ENCODE measurements at places on chromosomes 7 and 10.

DNA sequence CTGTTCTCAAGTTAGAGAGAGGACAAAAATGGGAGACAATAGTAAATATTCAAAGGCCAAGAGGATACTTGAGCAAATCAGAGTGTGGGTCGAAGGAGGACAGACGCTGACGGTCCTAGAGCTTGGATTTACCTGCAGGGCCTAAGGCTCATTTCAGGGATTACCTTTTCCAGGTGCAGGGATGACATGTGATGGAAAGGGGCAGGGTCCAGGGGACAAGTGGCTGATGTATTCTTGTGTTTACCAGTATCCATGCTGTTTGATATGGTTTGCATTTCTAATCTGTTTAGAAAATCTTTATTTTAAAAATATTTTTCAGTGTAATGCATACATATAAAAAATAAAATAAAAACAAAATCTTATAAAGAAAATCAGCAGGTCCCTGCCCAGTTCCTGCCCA, 5.3 kb downstream of the GALNTL5 start:
- no peak for DNase-seq

GRCh38 chr7:23462846-23463245, 7.4 kb downstream of the IGF2BP3 start:
- no peak for DNase-seq

DNA sequence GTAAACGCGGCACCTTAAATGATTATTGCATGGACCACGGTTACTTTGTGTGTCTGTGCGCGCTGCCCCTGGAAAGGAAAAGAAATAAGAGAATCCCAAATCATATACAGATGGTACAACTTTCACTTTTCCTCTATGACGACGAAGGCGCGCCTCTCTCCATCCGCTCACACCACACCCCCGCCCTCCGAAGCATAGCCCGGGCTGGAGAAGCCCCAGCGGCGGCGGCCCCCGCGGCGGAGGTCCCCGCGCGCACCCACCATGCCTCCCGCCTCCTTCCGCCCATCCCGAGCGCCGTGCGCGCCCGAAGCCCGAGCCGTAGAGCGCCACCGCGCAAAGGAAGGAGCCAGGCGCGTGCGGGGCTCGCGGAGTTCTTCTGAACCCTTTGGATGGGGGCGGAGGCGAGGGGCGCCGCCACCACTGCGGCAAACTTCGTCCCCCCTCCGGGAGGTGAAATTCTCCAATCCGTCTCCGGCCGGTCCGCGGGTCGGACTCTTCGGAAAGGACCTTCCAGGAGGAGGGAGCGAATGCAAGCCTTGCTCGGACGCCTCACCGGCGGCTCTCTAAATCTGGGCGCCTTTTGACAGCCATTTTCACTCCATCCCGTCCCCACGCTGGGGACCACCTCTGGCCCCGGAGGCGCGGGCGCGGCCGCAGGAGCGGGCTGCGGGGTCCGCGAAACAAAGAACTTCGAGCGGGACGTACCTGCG, 588 bp downstream of the GLI3 start:
- DNase-seq: peak; percentile 79

DNA sequence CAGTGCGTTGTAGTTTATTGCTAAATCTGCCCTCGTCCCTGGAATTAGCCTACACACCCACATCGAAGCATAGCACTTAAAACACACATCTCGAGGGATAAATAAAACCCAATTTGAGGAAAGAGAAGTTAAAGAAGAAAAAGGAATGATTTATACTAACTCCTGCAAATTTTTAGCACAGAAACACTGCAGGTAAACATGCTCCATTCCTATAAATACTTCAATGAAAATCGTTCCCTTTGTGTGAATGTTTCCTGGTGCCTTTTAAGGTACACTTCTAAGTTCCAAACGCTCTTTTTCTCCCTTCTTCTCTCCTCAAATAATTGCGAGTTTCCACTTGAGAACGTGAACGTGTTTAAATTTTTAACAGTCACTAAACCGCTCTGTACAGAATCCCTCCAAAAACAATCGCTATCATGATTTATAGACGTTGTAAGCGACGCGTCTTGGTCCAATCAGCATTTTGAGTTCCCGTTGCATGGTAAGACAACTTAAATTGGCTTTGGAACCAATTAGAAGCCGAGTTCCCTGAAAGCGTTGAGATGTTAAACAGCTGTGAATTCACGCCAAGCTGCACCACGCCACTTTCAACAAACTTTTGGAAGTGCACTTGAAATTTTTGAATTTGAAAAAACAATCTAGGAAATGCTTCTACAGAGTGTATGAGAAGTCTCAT, 12.5 kb upstream of the EBLN1 start:
- DNase-seq: no peak

Measured in H54 (cell line).